ENCODE measurements at places on chromosomes 4 and X.

DNA sequence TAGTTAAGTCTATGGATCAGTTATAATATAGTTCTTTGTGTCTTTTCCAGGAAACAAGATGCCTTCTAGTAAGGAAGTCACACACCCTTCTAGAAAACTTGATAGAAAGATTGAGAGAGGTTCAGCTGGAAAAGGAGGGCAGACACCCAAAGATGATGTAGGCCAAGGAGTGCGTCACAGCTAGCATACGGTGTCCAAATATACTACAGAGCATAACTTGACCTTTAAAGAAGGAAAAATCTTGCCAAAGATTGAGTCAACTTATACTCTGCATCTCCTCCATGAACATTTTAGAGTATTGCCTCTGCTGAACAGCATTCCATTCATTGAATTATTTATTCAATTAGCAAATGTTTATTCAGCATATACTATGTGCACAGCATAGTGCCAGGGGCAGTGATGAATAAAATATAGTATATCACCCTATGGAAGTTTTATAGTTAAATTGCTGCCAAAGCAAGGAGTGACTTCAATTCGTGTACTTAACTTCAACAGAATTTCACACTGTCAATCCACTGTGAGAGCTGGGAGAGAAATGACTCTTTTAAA, 51.9 kb upstream of the SLC6A14 start:
- DNase-seq = no peak

DNA sequence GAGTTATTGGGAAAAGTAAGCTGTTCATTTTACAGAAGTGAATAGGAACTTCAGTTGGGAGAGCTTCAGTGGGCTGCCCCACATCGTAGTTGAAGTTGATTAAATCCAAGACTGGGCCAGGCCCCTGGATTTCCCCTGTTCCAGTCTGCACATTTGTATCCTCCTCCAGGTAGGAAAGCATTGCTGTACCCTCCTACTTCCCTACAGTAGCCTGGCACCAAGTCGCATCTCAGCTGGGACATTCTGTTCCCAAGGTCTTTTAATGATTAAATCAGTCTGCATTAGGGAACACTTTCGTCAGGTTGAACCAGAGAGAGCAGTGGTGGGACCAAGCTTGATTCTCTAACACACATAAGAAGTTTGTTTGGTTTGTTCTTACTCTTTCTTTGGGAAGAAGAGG, 165.8 kb upstream of the PPARGC1A start:
- DNase-seq = no peak

- no peak for DNase-seq
Observed at GRCh38 chr4:105022811-105023667, 123.6 kb upstream of the TET2 start.

- DNase-seq = no peak
Observed at GRCh38 chr4:109818268-109818667, 2.7 kb downstream of the GAR1 start.

GRCh38 chr4:156595041-156595440, 376.6 kb downstream of the PDGFC start:
- DNase-seq = no peak

DNA sequence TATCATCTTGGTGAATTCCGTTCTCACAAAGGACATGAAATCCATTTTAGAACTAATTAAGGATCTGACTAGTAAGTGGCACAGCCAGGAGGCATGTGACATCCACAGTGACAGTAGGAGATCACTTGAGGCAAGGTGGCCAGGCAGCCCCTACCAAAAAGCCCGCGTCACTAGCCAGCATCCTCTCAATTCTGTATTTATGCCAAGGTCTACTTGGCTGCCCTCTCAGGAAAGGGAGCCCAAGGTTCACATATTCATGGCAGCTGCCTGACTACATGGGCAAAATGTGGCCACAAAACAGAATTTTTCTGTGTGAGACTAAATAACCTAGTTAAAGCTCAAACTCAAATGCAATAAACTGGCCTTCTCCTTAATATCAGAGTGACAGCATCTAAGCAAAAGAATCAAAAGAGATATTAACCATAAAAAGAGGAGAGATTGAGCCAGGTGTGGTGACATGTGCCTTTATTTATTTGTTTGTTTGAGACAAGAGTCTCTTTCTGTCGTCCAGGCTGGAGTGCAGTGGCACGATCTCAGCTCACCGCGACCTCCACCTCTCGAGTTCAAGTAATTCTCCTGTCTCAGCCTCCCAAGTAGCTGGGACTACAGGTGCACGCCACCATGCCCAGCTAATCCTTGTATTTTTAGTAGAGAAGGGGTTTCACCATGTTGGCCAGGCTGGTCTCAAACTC, 51.5 kb downstream of the SLC9A7 start:
- DNase-seq = no peak

DNA sequence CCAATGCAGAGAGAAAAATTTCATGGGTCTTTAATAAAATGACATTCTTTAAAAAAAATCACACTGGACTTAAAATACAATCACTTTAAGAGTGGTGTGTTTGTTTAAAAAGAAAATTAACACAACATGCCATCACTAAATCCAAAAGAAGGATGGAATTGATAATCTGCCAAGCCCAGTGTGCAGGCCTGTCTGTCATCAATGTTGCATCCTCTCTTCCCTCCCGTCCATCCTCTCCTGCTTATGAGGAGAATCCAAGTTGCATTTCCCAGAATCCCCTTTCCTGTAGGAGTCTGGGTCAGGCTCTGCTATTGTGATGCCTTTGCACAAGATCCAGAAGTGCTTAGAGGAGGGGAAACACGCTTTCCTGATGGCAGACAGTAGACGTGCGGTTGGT, 169.4 kb downstream of the MID1 start:
- no peak for DNase-seq

DNA sequence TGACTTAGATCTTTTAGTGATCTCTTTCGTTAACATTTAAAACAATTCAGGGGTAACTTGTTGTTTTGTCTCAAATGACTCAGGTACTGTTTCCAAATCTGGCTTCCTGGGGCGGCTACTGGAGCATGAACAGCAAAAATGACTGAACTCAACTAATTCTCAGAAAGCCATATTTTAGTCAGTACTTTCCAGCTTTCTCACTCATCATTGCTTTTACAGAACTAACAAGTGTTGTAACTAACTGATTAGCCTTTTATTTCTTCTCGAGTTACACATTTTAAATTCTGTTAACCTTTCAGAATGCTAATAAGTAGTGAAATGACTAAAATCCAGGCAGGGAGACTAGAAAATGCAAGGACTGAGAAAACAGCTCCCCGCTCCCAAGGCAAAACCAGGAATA, 55.3 kb downstream of the JADE3 start:
- DNase-seq = no peak

DNA sequence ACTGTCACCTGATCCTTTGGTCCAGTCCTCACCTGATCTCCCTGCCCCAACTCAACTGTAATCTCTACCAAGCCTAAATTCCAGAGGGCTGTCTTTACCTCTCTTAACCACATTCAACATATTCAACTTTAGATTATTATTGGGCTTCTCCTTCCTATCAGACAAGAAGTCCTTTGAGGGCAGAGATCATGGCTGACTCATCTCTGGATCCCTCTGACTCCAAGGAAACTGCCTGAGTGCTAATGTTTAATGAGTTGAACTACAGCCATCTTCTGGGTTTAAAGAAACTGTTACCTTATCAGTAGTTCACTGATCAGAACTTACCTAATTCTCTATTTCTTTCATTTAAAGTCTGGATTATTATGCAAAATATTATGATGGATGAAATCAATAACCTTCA, 135.7 kb downstream of the GPC3 start:
- no peak for DNase-seq

- no peak for DNase-seq
Observed at GRCh38 chr4:38958453-38959190, 73.6 kb downstream of the TMEM156 start.

- DNase-seq = no peak
Observed at GRCh38 chrX:38694394-38694793, 106.9 kb upstream of the MID1IP1 start.

DNA sequence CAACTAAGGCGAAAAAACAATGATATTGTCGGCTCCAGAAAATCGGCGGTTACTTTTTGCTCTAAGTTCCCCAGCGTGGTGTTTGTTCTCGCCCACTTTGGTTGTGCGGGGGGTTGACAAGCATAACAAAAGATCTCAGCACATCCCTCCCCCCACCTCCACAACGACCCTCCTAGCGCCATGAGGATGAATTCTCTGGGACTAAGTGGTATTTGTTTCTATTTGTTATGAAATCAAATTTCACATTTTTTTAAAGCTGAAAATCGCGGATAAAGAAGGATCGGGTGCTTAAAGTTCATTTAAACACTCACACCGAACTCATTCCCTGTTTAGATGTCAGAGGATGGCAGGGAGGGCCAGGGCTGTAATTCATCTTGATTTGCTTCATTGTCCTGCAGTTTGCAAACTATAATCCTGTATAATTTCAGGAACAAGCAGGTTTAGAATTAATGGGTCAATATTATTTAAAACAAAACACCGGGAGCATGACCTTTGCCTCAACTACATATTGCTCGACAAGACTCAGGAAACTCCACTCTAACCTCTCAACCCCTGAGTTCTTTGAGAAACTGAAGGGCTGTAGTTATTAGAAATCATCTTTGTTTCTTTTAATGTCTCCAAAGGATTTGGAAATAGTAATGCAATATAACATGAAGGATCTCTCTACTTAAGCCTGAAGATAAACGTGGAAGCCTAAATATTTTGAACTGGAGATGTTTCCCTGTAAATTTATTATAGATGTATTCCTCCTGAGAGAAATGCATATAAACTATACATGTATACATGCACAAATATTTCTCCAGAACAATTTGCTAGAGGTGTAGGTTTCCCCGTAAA, 6.4 kb downstream of the PITX2 start:
- no peak for DNase-seq

GRCh38 chr4:38105475-38106220, 145.4 kb downstream of the PTTG2 start:
- DNase-seq = no peak

DNA sequence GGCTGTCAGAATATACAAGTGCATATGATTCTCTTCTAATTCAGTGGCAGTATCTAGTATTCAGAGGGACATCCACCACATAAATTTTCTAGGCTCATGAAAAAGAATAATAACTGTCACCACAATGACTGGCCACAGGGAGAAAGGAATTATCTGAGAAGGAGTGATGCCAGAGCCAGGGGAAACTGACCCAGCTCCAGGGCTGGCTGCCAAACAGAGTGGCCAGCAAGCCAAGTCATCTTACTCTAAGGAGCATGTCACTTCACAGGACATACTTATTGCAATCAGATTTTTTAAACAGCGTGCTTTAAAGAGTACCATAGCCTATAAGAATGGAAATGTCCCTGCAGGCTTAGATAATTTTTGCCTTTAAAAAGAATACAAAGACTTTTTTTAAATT, 5.8 kb upstream of the SEPTIN11 start:
- DNase-seq = no peak

- no peak for DNase-seq
Observed at GRCh38 chrX:72604705-72605104, 32.1 kb upstream of the HDAC8 start.

DNA sequence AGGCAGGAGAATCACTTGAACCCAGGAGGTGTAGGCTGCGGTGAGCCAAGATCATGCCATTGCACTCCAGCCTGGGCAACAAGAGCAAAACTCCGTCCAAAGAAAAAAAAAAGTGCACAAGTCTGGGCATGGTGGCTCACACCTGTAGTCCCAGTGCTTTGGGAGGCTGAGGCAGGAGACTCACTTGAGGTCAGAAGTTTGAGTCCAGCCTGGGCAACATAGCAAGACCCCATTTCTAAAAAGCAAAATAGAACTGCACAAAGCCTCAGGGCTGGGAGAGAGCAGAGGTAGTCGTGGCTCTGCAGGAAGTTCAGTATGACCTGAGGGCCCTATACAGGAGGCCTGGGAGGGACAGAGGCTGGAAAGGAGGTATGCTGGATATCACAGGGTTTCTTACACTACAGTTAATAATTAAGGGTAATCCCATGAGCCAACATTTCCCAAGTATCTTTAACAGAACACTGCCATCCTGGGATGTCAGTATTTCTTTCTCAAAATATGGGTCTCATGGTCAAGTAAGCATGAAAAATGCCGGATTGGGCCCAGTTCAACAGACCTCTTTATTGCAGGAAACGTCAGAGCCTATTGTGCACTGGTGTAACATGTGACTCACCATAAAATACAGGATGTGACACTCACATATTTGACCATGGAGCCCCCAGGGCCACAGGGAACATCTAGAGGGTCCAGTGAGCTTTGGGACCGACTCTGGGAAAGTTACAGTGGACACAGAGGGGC, 37.8 kb downstream of the ACSL1 start:
- DNase-seq = no peak

GRCh38 chrX:112247714-112248113, 165.1 kb upstream of the TRPC5 start:
- no peak for DNase-seq

DNA sequence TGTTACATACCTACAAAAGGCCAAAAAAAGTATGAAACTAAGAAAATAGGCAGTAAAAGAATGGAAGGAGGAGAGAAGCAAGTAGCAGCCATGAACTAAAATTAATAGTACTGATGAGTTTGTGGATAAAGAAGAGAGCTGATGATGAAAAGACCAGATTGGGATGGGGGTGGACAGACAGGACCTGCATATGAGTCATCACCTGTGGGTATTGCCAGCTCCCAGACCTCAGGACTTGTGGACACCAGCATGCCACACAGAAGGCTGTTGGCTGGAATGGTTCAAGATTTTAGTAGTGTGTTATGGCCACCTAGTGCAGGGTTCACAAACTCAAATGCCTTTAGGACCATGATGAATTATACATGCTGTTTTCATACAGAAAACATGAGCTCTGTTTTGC, 58.9 kb downstream of the ARX start:
- DNase-seq = no peak

GRCh38 chr4:108775921-108776320, 13.1 kb upstream of the ETNPPL start:
- DNase-seq = no peak

GRCh38 chrX:84729809-84730208, 227.6 kb upstream of the HDX start:
- DNase-seq = no peak

GRCh38 chrX:123648028-123648810, 84.6 kb downstream of the THOC2 start:
- DNase-seq = no peak

DNA sequence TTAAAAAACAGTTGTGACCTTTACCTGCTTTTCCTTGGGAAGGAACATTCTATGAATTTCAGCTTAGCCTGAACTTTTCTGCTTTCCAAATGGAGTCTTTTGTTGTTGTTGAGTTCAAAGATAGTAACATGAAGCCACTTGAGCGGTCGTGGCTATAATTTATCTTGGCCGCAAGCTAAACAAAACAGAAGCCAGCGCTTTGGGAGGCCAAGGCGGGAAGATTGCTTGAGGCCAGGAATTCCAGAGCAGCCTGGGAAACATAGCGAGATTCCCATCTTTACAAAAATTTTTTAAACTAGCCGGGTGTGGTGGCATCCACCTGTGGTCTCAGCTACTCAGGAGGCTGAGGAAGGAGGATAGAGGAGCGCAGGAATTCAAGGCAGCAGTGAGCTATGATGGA, 29.9 kb downstream of the TKTL1 start:
- no peak for DNase-seq

DNA sequence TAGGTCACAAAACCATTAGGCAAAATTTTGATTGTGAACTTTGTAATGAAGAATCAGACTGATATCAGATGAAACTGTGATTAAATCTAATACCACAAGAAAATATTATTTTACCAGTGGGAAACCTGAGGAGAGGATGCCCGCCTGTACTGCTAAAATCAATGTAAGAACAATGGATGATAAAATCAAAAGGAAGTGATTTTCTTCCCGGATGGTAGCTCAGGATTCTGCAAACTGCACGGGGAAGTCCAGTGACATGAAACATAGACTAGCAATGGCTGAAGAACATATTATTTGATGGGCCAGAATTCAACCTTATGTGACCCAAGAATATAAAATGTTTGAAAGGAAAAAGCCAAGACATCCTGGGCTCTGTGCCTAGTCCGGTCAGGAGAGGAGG, 974.9 kb downstream of the PCDH18 start:
- no peak for DNase-seq
